ENCODE measurements at places on chromosomes 1 and 21.
A peak's percentile ranks its signal among the peaks of the same experiment; 100 is the strongest.

GRCh38 chr21:34092262-34092921 lies 19.0 kb downstream of the MRPS6 start:
- no peak for DNase-seq

GRCh38 chr1:207826557-207827487 lies 75.0 kb downstream of the CD46 start:
- DNase-seq = no peak

- peak; percentile 39 for DNase-seq
These were observed 6.3 kb downstream of the CELF3 start for GRCh38 chr1:151710187-151710840.

DNA sequence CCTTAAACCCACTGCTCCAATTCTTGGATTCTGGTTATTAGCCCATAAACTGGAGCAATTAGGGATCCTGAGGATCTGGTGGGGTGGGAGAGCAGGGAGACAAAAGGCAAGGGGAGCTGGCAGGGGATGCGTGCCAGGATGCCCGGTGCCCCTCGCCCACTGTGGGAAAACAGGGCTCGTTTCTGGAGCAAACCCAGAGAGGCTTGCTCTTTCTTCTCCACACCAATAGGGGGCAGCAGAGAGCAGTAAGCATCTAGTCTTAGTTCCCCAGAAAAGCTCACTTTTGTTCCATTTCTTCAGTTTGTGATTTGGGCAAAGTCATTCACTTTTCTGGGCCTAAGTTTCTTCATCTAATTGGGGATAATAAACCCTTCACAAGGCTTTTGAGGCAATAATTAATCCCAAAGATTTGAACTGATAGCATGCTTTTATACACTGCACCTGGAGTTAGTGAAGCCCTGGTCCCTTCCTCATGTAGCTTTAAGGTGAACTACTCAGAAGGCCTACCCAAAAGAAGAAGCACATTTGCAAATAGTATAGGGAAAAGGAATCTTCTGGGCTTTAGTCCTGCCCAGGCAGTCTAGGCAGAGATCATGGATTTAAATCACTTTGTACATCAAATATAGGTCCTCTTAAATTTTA lies 160.6 kb upstream of the USP24 start:
- peak; percentile 17 for DNase-seq

GRCh38 chr1:43936431-43937151 lies 3.0 kb downstream of the ARTN start:
- DNase-seq = peak; percentile 43

DNA sequence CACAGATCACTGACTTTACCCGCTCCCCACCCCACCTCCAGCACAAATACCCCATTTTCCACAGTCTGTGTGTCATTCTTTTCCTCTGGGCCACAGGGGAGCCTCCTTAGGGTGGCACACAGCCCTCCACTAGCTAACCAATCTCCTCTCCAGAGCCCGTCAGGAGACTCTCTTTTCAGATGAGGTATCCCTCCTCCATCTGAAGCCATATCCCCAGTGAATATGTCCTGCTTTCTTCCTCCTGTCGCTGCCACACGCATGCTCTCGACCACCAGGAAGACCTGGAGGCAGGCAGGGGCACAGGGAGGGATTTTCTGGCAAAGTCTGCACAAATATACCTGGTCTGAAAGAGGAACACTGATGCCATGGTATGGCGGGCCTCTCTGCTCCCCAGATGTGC lies 635 bp downstream of the ZNF648 start:
- DNase-seq = no peak

DNA sequence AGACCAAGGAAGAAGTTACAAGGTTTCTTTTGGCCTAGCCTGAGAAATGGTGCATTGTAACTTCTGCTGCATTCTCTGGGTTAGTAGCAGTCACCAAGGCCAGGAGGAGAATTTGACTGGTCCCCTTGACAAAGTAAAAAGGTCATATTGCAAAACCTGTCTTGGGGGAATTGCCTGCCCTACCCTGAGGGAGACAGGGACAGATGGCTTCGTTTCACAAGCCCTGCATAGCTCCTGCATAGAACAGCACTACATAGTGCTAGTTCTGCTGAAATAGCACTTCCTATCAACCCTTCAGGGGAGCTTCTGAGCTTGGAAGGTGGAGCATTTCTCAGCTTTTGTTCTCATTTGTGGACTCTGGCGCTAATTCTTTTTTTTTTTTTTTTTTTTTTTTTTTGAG lies 20.4 kb upstream of the AK2 start:
- no peak for DNase-seq

DNA sequence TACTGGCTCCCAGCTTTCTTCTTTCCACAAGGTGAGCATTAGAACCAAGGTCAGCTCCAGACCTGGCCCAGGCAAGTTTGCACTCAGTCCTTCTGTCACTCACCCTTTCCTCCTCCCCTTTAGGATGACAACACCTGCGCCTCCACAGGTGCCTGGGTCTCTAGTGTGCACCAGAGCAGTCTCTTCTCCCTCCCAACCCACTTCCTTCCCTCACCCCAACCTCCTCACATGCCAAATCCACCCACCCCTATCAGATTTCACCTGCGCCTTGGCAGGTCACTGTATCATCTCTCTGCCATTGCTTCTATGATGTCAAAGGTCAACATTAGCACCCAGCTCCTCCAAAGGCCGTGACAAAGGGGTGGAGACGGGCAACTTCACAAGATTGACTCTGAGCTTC lies 38.0 kb downstream of the LBR start:
- no peak for DNase-seq

DNA sequence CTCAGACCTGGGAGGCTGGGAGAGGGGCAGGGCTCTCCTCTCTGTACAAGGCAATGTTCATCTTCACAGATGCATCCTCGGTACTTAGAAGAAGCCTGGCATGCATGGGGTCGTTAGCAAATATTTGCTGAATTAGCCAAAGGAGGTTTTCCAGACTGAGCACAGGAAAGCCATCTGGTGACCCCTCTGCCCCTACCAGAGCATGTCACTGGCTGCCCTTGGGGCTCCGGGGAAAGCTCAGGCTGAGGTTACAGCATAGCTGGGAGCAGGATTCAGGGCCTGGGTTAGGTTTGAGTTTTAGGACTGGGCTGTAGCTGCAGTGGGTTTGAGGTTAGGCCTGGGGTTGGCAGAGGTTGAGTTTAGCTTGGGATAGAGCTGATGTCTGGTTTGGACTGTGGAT lies 43.4 kb upstream of the ZBTB40 start:
- DNase-seq = no peak

- peak; percentile 39 for DNase-seq
These were observed 8.1 kb upstream of the C1orf216 start for GRCh38 chr1:35726450-35727433.

DNA sequence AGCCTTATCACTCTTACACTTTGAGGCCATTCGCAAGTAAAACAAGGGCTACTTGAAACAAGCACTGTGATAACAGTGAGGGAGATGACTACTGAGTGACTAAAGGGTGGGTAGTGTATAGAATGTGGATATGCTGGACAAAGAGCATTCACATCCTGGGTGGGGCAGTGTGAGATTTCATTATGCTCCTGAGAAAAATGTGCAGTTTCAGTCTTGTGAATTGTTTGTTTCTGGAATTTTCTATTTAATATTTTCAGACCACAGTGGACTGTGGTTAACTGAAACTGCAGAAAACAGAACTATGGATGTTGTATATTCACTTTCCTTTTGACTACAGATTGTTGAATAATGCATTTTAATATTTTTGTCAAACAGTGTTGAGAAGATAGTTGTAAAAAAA lies 25.1 kb upstream of the B3GALT2 start:
- no peak for DNase-seq

DNA sequence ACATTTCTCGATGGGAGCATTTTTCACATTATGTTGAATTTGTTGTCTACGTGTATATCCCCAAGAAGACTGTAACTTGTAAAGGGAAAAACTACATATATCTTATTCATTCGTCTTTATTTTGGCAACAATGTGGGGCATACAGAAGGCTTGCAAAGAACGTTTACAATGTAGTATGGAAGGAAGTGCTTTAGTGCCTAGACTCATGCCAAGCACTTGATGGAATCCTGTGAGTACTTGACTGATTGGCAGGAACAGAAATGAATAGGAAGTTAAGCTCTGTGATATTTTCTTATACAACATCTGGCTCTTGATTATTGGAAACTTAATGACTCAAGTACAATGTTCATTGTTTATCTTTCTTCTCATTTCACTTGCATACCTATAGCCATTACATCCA lies 284.4 kb downstream of the LRRC7 start:
- no peak for DNase-seq

DNA sequence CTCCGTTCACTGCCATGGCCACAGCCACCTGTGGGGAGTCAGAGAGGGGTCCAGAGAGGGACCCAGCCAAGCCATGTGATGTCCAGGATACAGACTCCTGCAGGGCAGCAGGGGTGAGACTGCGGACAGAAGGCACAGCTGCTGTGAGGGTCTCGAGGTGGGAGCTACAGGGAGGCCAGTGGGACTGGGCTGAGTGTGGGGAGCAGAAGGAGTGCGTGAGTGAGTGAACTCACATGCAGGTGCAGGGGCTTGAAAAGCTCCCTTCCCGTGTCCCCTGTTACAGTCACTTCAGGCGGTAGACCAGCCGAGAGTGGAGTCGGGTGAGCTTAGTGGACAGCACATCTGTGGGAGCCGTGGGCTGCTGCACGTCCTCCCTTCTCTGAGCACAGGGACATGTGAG lies 42.4 kb downstream of the S100B start:
- DNase-seq = no peak

GRCh38 chr1:151425103-151425502 lies 25.7 kb downstream of the PSMB4 start:
- no peak for DNase-seq

Data from stimulated activated CD4-positive, alpha-beta T cell treated with anti-CD3 and anti-CD28 coated beads, Interleukin-2, amount 100 ng/mL, for 24 hours (primary cell).